ENCODE measurements at places on chromosomes 2 and 18.

DNA sequence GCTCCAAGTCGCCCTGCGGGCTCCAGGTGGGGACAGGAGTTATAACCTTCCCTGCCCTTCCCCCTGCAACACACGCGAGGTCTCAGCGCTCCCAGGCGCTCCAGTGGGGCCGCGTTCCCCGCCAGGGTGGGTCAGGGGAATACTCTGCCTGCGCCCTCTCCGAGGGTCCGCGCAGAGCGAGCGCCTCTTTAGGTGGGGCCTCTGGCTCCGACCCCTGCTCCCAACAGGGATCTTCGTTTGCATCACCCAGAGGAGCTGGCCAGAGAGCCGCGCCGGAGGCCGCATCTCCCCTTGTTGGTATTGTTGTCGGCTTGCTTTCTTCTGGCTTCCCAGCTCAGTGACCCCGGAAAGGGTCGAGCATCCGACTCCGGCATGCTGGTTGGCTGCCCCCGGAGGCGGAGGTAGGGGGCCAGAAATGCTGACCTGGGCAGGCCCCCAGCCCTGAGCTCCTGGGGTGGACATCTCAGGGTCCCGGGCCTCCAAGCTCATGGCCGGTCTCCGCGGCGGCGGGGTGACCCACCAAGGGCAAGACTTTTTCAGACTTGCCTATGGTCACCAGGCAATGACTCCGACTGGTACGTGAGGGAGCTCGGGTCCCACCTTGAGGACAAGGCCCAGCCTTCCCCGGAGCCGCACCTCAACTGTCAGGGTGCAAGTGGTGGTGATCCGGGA lies 11.2 kb upstream of the EN1 start:
- DNase-seq = no peak

GRCh38 chr2:8380566-8380965 lies 301.3 kb upstream of the ID2 start:
- no peak for DNase-seq

- no peak for DNase-seq
Measured at GRCh38 chr2:49940626-49941025, 786.3 kb upstream of the FSHR start.

DNA sequence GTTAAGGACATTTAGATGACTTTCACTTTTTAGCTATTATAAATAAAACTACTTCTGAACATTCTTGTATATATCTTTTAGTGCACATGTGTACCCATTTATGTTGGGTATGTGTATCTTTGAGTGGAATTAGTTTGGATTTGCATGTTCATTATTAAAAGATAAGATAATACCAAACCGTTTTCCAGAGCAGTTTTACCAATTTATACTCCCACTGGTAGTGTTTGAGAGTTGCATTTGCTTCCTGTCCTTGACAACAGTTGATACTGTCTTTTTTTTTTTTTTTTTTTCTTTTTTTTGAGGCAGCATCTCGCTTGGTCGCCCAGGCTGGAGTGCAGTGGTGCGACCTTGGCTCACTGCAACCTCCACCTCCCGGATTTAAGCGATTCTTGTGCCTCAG lies 23.3 kb downstream of the SLC30A6 start:
- no peak for DNase-seq

DNA sequence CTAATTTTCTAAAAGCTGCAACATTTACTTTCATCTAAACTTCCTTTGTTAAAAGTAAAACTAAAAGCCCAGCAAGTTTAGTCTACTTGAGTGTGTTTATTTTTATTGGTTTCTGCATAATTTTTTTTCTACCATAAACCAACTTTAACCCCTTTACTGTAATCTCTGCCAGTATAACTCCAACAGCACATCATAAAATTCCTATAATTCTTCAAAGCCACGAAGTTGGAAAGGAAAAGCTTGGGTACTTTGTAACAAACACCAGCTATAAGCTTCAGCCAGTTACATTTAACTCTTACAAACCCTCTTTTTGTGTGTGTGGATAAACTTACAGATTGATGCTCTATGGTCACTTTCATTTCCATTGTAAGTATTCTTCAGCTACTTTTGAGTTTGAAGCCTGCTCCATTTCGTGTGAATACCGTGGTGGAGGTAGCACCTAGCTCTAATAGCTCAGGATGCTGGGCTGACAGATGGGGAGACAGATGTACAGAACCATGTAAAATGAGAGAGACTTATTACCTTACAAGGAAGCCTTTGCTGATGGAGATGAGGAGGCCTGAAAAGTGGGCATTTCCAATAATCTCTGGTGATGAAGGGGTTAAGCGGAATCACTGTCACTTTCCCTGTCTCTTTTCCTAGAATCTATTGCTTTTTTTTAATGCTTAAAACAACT lies 42.5 kb downstream of the ZEB2 start:
- DNase-seq = peak; percentile 74

- DNase-seq = no peak
Measured at GRCh38 chr2:207139552-207139951, 26.2 kb downstream of the KLF7 start.

DNA sequence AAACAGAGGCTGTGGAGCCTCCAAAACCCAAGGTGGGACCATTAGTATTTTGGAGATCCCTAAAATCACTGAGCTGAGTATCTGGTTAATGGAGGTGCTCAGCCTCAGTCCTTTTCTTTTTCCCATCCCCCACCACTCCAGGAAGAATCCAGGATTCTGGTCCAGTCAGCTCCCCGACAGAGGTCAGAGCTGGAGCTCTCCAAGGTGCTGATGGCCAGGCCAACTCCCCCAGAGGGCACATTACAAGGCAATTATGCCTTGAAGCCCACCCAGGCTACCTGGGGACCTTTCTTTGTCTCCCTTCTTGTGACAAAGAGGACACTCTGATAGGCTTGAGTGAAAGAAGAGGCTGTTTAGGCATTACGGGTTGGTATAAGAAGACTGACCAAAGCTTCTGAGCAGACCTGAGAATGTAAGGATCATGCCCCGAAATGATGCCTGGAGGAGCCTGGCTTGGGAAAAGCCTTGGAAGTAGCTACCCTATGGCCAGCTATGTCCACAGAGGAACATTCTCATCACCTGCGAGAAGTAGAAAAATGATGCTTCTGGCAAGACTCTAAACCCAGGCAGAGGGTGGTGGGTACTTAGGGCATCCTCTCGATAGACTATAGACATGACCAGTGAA lies 102.5 kb upstream of the LDAH start:
- DNase-seq = no peak

- DNase-seq = no peak
Measured at GRCh38 chr2:60331115-60331809, 222.2 kb downstream of the BCL11A start.

- DNase-seq = peak; percentile 41
Measured at GRCh38 chr18:25248755-25249154, 103.2 kb downstream of the ZNF521 start.

DNA sequence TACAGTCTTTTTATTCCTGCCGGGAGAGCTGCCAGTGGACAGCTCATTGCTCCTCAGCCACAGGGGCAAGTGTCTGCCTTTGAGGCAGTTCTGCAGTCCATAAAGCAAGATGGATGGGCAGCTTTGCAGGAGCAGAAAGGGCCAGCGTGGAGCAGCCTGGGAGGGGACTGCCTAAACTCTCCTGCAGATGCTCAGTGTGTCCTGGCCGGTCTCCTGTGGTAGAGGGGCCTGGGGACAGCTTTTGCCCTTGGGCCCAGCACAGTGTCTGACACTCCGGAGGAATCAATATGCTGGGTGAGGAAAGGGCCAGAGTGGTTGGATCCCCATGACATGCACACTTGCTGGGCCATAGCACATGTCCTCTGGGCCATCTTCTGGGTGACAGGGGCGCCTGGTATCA lies 65.7 kb upstream of the DAPL1 start:
- peak; percentile 26 for DNase-seq

Data from IMR-90 (cell line).